Bronchial epithelial cell (primary cell): ENCODE measurements at places on chromosomes 6 and 20.
A peak's percentile ranks its signal among the peaks of the same experiment; 100 is the strongest.

DNA sequence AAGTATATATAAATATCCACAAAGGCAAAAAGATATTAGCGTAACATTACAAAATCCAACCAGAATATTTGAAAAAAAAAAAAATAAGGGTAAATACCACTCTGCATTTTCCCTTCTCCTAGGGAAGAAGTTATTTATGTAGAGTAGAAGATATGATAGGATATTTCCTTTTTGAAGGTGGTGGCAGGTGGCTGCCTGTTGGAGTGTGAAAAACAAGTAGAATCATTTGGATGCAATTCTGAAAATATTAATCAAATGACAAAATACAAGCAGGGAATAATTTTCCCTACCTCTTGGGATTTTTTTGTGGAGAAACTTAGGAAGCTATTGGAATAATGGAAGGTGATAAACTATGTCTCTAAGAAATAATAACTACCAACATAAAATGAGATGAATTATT, 62.5 kb upstream of the OGFRL1 start:
- DNase-seq, result no peak

DNA sequence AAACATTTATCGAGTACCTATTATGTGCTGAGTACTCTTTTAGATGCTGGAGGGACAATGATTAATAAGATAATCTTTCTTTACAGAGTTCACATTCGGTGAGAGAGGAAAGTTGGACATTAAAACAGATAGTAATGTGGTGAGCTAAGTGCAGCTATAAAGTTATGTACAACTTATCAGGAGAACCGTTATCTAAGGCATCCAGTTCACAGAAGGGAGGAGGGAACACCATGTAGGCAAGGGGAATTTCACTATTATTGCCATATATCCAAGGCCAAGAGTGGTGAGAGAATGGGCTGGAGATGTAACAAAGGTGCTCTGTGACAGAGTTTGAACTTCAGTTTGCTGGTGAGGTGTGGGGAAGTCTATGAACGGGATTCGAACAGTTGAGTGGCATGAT, 105.8 kb downstream of the CARMIL1 start:
- DNase-seq, result no peak

DNA sequence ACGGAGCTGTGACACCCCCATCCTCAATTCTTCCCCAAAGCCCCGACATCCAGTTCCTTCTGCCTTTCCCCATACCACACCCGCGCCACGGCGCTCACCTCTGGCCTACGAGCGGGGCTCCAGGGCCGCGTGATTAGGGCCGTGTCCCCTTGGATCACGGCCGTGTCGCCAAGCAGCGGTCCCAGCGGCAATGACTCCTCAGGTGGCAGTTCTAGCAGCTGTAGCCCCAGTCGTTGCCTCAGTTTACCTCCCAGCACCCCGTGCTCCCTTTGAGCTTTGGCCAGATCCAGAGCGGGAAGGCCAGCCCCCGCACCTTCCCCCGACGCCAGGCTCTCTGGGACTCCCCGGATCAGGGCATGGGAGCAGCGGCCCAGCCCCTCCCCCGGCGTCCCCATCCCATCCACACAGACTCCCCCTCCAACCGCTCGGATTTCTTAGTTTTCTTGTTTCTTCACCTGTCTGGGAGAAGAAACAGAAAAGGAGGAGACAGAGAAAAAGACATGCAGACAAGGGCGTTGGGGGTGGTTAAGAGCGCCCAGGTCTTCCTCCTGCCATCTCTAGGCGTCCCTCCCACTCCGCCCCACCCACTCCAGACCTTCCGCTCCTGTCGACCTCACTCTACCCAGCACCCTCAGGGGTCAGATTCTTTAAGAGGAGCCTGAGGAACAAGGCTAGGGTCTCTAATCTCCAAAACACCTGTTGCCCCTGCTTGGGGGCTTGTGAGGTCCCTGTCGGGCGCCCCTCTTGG, at the start of gene DDAH2:
Gene DDAH2, minus strand, starts transcription at position 533 of the 748 bp plus-strand sequence. Its CDS starts 138 bp downstream, at position 395.
- no peak for DNase-seq

DNA sequence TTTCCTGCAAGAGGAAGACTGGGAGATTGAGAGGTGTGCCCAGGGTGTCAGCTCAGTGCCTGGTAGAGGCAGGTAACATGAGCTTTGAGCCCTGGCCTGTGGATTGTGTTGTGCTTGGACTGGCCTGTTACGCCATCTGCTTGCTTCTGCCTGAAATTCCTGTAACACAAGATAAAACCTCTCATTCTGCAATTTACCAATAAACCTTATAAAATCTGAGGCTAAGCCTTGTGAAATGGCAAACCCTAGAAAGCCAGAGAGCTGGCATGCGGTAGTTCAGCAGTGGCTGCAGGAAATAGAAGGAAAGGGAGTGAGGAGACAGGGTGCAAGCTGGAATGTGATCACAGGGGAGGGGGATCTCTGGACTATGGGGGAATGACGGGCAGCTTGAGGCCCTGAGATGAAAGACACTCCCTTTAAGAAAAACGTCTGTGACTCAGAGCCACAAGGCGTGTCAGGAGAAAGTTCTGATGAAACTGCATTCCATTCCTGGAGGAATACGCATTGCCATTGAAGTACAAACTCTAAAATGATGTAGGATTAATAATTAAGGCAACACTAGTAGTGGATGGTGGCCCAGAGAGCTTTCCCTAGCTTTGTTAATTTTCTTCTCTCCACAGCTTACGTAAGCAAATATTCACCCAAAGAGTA, 26.3 kb upstream of the TFAP2A start:
- DNase-seq, result peak; percentile 100

- DNase-seq, result peak; percentile 82
Measured at GRCh38 chr6:150325066-150325772, 43.6 kb upstream of the IYD start.

DNA sequence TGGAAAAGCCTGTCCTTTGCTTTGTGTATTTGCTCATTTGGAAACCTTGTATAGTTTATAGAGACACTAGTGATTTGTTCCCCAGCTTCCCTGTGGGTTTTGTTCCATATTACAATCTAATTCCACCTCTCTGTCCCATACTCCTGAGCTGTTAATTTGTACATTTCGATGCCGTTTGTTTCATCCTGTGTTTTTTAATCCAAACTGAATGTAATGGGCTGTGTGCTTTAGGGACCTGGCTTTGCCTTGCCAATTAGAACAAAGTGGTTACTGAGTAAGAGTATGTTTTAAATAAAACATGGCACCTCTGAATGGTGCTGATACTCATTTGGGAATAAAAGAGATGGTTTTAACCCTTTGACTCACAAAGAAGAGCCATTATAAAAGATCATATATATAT, 122.3 kb downstream of the ZFAND3 start:
- no peak for DNase-seq

DNA sequence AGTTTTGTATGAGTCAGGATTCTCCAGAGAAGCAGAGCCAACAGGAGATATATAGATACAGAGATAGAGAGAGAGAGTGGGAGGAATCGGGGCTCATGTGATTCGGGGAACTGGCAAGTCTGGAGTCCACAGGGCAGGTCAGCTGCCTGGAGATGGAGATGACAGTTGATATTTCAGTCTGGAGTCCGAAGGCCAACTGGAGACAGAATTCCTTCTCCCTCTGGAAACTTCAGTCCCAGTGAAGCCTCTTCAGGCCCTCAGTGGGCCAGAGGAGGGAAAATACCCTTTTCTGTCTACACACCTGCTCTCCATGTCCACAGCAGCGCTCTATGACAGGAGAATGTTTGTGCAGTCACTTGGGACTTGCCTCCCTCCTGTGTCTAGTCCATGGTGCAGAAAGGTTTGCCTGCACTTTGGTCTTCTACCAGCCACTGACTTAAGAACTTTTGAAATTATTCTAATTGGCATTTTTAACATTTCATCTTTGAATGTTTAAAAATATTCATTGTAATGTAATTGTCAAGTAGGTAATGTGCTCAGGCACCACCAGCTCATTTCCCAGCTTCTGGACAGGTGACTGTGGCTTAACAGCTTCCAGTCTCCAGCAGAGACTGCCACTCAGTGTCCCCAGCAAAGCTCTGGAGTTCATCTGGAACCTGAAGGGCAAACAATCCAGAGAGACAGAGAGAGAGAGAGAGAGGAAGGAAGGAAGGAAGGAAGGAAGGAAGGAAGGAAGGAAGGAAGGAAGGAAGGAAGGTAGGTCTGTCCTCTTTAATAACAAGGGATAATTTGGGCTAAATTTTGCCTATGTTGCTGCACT, 43.8 kb upstream of the AFDN start:
- no peak for DNase-seq

GRCh38 chr20:43755390-43755789, 28.6 kb upstream of the GTSF1L start:
- DNase-seq, result no peak

- DNase-seq, result no peak
Measured at GRCh38 chr6:115691433-115691832, 369.3 kb downstream of the FRK start.

- DNase-seq, result peak; percentile 6
Measured at GRCh38 chr6:21200134-21200870, 393.2 kb upstream of the SOX4 start.

DNA sequence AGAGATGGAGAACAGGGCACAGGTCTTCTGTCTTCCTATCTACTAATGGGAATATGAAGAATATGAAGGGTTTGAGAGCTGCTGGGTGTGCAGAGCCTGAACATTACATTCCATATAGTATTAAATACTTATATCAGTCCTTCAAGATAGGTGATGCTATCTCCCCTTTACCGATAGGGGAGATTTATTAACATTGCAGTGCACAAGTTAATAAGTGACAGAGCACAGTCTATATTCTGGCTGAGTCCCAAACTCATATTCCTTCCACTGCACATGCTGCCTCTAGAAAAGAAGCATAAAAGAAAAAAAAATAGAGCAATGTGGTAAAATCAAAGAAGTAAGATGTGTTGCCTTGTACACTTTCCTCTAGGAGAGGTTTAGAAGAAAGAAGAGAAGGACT, 18.5 kb upstream of the KIAA0408 start:
- DNase-seq, result no peak

- no peak for DNase-seq
Measured at GRCh38 chr6:157813750-157814455, 9.1 kb upstream of the SNX9 start.
